DMS53 (cell line): ENCODE measurements at places on chromosomes 11 and 22.

- peak; percentile 25 for DNase-seq
Measured at GRCh38 chr11:125141686-125142535, 22.6 kb upstream of the PKNOX2 start.

DNA sequence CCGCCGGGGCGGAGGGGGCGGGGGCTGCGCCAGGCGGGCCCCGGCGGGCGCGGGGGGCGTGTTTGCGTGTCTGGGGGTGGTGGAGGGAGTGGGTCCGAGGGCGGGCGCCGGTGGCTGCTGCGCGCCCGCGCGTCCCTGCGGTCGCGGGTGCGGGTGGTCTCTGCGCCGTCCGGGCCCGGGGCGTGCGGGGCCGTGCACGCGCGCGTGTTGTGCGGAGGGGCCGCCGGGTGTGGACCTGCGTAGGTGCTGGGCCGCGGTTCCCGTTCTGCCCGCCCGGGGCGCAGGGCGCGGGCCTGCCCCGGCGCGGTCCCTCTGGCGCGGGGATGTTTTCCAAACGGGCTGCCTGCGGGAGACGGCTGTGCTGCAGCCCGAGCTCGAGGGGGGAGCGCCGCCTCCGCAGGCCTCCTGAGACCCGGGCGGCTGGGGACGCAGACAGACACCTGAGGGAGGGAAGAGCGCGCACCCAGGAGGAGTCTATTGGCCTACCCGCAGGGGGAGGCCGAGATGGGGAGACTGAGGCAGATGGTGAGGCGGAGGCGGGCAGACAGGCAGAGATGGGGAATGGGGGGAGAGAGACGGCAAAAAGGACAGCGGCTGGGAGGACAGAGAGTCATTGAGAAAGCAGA, 442 bp downstream of the PELI3 start:
- DNase-seq: peak; percentile 82

DNA sequence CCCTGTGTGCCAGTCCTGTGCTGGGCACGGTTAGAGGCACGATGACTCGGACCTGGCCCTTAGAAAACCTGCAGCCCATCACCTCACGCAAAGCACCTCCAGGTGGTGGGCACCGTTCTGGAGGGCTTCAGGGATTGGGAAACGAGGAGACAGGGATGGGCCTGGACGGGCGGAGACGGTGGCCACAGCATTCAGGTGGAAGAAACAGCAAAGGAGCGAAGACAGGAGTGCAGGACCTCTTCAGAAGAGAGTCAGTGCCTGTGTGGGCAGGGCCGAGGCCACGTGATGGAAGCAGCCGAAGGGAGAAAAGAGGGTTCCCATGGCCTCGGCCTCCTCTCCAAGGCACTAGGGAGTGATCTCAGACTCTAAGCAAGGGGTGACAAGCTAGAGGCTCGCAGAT, 8.1 kb upstream of the SLC22A12 start:
- no peak for DNase-seq

- DNase-seq: peak; percentile 65
Measured at GRCh38 chr11:72736452-72737069, 15.6 kb downstream of the ARAP1 start.

DNA sequence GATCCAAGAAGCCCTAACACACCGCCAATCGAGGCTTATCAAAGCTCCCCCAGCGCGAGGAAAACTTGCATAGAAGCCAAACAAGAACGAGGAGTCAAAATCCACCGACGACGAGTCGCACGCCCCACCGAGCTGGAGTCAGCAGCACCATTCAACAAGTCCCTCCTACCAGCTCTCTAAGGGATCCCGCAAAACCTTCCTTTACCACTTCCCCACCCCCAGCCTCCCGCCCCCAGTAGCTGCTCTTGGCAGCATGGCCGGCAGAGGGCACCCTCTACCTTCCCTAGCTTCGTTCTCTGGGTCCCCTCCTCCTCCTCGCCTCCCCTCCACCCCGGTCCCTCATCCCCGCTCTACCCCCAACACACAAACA, 1.4 kb downstream of the BDNF start:
- DNase-seq: peak; percentile 82

GRCh38 chr22:38718414-38718813, 12.7 kb downstream of the GTPBP1 start:
- peak; percentile 91 for DNase-seq
